Nucleus accumbens (tissue), 56 donors: ENCODE measurements at places on chromosomes 16 and 17.

- no peak for DNase-seq
Observed at GRCh38 chr16:87543436-87544191, 50.8 kb upstream of the ZCCHC14 start.

DNA sequence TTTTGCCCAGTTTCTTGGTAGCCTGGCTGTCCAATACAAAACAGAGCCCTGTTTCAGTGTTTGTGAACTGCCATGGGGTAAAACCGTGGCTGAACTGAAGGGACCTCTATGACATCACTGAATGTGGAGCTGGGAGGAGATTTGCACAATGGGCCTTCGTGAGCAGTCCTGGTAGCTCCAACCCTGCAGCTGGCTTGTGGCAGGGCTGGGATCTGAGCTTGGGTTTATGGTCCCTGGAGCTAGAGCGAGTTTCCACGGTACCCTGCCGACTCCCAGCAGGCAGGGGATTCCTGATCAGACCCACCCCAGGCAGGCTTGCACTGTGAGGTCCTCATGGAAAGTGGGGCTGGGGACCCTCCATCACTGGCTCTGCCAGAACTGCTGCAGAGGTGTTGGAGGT, 247.0 kb downstream of the GSG1L start:
- DNase-seq = peak; percentile 27

GRCh38 chr16:27703545-27703944, 153.6 kb downstream of the KATNIP start:
- no peak for DNase-seq

DNA sequence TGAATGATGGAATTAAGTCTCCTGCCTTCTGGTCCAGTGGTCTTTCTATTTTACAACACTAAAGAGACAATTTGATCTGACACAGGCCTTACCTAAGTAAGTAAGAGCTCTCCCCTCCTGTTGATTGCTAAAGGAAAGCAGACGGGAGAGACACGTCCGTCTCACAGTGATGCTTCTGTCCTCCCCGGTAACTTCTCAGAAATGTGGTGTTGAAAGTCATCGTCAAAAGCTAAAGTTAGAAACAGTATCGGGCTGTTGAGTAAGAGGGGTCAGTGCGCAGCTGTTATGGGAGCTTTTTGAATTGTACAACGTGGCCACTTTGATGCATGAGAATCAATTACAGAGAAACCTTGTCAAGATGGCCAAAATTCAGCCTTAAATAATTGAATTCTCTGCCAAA, 1.9 kb upstream of the RBFOX1 start:
- DNase-seq = no peak

- peak; percentile 79 for DNase-seq
Observed at GRCh38 chr17:38349097-38349730, 2.4 kb upstream of the SOCS7 start.

DNA sequence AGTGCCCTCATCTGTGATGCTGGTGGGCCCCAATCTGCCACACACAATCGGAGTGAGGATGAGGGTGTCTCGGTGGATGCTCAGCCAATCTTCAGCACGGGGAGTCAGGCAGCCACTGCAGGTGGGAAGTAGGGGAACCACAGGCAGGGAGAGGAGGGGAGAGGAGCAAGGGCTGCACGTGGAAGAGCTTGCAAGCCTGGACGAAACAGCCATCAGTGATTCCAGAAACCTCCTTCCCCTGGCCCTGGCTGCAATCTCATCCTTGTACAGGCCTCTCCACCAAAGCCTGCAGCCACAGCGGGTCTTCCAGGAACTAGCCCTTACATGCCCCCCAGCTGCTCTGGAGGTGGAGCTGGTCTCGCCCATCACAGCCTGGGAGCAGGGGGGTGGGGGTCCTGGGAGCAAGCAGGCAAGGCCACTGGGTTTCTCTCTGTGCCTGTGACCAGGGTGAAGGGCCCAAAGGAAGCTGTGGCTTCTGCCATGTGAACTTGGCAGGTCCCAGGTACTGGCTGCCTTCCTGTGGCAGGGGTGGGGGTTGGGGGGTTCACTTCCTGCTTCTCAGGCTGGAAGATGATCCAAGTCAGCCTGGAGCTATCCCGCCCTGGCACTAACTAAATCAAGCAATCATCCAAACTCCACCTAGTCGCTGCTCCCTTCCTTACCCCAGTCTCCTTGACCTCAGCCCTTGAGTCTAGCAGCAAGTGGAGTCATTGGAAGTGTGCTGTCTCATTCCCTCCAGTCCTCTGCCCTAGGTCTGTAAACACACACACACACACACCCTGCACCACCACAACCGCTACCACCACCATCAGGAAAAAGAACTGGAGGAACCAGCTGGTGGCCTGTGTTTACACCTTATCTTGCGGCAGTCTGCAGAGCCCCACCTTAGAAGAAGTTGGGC, 29.4 kb upstream of the MLKL start:
- no peak for DNase-seq

GRCh38 chr16:58032710-58033293, 7.2 kb downstream of the MMP15 start:
- no peak for DNase-seq

- no peak for DNase-seq
Observed at GRCh38 chr17:19311016-19311415, 51.5 kb downstream of the B9D1 start.

- no peak for DNase-seq
Observed at GRCh38 chr16:23901178-23902033, 65.6 kb downstream of the PRKCB start.

- DNase-seq = no peak
Observed at GRCh38 chr16:67438824-67439393, 8.0 kb downstream of the HSD11B2 start.

DNA sequence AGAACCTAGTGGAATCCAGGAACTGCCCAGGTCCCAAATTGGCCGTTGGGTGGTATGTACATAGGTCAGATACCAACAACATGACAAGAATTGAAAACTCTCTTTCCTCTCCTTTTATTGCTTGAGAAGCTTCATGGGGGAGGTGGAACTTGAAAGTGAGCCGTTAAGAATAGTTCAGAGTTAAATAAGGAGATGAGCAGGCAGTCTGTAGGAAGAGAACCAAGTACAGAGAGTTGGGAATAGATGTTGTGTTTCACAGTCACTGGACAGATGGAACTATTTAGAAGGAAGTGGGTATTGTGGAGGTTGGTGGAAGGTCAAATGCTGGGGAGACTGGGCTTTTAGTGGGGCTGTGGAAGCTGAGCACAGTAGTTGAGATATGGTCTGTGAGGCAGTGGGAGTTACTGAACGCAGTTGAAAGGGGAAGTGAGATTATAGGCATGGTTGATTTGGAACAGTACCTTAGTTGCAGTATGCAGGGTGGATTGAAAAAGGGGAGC, 26.4 kb downstream of the ARHGAP44 start:
- DNase-seq = no peak

GRCh38 chr16:4115949-4116318, 308 bp downstream of the ADCY9 start:
- DNase-seq = no peak

DNA sequence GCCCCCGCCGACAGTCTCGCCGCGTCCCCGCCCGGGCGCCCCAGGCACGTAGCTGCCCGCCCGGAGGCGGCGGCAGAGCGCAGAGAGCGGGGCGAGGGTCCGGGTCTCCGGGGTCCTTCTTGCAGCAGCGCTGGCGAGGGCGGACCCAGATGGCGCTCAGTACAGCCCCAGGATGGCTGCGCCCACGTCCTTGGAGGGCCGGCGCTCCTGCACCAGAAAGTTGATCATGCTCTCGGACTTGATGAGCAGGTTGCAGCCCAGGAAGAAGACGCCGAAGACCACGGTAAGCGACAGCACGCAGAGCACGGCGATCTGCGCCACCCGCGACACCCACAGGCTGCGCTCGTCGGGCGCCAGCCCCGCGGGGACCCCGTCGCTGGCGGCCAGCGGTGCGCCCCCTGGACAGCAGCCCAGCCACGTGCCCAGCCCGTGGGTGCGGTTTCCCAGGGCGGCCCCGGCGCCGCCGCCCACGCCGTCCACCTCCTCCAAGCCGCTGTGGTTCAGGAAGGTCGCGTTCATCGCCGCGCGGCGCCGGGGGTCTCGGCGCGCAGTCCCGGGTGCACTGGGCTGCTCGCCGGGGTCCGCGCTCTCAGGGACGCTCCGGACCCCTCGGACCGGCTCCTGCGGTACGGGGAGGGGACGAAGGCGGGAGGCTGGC, 435 bp downstream of the RPRML start:
- no peak for DNase-seq

- DNase-seq = no peak
Observed at GRCh38 chr16:14140923-14141322, 69.8 kb downstream of the MRTFB start.

- no peak for DNase-seq
Observed at GRCh38 chr16:27596411-27596810, 46.5 kb downstream of the KATNIP start.

- no peak for DNase-seq
Observed at GRCh38 chr17:64176556-64176955, 46.6 kb upstream of the ERN1 start.

DNA sequence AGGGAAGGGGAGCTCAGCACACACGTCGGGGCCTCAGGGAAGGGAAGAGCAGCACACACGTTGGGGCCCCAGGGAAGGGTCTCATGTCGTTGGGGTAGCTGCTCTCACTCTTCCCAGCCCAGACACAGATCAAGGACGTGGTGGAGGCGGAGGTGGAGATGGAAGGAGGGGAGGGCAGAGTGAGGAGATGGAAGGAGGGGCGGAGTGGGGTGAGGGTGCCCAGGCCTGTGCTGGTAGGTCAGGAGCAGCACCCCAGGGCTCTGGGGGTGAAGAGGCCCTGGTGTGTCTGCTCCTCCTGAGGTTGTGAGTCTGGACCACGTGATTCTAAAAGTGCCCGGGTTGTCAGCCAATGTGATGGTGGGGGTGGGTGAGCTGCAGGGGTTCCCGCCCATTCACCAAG, 14.9 kb downstream of the CLCN7 start:
- no peak for DNase-seq

DNA sequence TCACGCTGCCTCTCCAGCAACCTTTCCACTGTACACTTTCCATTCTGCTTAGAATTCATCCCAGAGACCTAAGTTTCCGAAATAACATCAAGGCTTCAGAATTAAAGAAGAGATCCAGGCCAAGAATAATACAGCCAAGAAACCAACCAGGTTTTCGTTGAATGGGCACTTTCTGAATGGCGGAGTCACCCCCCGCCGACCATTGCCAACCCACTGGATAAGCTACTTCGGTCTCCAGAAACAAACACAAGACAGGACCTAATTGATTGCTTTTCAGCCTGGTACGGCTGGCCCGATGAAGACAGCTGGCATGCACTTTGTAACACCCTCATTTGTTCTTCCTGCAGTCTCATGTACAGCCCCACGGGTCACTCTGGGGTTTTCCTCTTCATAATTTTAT, 308.1 kb upstream of the ZFHX3 start:
- DNase-seq = no peak

DNA sequence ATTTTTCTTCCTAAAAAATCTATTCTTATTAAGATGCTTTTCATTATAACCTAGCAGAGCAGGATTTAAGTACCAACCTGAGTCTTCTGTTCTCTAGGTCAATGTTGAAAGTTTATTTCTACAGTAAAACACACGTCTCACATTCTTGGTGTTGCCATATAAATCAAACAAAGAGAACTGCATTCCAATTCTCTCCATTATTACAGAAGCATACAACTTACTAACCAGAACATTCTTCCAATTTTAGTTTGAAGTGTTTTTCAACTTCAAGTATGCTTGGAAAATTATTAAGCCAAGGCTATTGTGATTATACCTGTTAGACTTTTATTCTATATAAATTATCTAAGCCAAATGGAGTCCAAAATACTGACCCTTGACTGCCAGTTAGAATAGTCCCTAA, 110.4 kb upstream of the PMFBP1 start:
- DNase-seq = no peak

GRCh38 chr16:4358831-4359561, 7.9 kb upstream of the PAM16 start:
- DNase-seq = no peak

GRCh38 chr16:54687043-54687899, 243.4 kb upstream of the IRX5 start:
- no peak for DNase-seq

GRCh38 chr17:59754552-59754951, 47.1 kb downstream of the VMP1 start:
- DNase-seq = no peak

DNA sequence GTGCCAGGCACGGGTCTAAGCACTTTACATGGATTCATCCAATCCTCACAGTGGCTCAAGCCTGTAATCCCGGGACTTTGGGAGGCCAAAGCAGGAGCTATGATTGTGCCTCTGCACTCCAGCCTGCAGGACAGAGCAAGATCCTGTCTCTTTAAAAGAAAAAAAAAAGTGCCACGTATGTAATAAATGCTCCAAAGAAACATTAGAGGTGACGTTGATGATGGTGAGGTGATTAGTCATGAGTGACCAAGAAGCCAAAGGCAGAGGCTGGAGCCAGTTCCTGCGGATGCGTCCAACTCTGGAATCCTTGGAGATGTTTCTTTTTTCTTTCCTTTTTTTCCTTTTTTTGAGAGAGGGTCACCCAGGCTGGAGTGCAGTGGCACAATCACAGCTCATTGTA, 59.4 kb upstream of the SIAH1 start:
- no peak for DNase-seq

GRCh38 chr16:88720396-88720970, 14.2 kb downstream of the CTU2 start:
- no peak for DNase-seq

DNA sequence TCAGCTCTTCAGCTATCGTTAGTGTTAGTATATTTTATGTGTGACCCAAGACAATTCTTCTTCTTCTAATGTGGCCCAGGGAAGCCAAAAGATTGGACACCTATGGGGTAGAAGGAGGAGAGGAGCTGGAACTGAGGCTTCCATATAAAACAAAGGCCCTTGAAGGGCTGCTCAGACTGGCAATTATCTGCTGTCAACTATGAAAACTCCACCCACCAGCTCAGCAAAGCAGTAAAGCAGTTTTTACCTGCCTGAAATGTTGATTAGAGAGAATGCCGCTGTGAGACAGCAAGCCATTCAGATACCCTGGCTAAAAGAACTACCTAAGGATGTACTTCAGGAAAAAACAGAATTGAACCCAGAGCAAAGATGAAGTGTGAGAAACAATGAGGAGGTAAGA, 45.9 kb upstream of the GNAO1 start:
- DNase-seq = no peak

DNA sequence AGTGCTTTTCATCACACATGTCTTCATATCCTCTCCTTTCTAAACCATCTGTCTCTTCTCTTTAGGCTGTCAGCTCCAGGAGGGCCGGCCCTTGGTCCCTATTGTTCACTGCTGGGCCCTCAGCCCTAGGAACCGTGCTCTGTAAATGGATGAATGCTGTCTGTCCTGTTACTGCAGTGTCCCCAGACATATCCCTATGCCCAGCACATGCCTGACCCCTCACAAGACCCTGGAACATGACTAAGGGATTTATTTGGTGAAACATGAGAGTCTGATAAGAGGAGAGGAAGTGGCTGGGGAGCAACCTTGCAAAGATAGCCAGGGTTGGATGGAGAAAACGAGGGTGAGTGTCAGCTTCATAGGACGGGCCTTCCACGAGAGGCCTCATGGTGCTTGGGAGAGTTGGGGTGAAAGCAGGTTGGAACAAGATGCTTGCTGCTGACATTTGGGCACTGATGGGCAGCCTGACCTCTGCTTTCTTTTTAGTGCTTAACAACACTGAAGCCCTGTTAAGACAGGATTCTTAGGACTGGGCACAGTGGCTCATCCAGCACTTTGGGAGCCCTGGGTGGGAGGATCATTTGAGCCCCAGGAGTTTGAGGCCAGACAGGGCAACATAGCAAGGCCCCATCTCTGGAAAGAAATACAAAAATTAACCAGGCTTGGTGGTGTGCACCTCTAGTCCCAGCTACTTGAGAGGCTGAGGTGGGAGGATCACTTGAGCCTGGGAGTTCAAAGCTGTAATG, 39.0 kb downstream of the ABCC1 start:
- no peak for DNase-seq
